Spleen (tissue), 13 donors: ENCODE measurements at places on chromosomes 1 and 21. TPM values are rescaled to one million over a fixed set of nuclear protein-coding genes. Genes with fewer than 3 reads are reported as not detected.

DNA sequence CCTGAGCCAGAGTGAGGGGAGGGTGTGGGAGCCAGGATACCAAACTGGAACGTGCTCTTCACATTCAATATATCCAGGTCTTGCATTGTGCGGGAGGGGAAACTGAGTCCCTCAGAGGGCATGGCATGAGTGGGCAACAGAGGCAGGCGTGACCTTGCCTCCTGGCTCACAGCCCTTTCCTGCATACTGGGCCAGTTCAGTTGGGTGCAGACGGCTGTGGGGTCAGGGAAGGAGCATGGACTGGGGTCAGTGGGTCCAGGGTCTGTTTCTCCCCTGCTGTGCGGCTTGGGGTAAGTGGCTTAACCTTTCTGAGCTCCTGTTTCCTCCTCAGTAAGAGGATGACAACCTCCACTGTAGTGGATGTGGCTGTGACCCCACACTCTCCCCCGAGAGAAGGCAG is 16.6 kb downstream of the SERINC2 start:
- peaks cover 1% of the 10 kb centered on the region for H3K27me3 ChIP-seq
- H3K4me1 ChIP-seq: no peaks in the 10 kb centered on the region
- no peaks in the 10 kb centered on the region for H3K36me3 ChIP-seq
- H3K27ac ChIP-seq: no peak overlapping the region
- H3K4me3 ChIP-seq: no peak overlapping the region

DNA sequence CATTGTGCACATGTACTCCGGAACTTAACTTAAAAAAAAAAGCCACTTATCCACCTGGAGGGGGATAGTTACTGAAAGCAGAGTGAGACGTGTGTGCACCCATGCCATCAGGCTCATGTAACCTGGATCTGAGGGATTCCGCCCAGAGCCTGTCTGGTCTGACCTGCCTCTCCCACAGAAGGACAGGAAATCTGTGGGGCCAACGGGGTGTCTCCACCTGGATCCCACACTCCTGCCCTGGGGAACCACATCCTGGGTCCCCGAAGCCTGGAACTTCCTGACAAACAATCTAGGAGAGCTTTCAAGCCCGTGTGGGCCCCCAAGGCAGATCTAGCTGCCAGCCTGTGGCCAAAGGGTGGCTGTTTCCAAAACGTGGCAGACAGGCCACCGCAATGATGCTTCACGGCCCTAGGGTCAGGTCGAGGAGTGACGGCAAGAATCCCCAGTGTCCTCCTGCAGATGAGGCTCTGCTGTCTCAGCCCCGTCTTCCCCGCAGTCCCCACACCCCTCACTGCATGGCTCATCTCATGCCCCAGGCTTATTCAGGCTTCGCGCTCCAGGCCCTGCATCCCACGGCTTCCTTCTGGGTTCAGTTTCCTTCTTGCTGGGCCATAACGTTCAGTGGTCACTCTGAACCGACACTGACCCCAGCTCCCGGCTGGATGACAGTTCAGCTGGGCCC is 21.0 kb upstream of the PCBP3 start:
- peaks cover 7% of the 10 kb centered on the region for H3K4me1 ChIP-seq
- peak; percentile 47 for DNase-seq
- no peak overlapping the region for H3K4me3 ChIP-seq

GRCh38 chr1:115624859-115625258 is 16.9 kb upstream of the VANGL1 start:
- no peaks in the 10 kb centered on the region for H3K27me3 ChIP-seq
- no peak overlapping the region for H3K27ac ChIP-seq
- DNase-seq: no peak

DNA sequence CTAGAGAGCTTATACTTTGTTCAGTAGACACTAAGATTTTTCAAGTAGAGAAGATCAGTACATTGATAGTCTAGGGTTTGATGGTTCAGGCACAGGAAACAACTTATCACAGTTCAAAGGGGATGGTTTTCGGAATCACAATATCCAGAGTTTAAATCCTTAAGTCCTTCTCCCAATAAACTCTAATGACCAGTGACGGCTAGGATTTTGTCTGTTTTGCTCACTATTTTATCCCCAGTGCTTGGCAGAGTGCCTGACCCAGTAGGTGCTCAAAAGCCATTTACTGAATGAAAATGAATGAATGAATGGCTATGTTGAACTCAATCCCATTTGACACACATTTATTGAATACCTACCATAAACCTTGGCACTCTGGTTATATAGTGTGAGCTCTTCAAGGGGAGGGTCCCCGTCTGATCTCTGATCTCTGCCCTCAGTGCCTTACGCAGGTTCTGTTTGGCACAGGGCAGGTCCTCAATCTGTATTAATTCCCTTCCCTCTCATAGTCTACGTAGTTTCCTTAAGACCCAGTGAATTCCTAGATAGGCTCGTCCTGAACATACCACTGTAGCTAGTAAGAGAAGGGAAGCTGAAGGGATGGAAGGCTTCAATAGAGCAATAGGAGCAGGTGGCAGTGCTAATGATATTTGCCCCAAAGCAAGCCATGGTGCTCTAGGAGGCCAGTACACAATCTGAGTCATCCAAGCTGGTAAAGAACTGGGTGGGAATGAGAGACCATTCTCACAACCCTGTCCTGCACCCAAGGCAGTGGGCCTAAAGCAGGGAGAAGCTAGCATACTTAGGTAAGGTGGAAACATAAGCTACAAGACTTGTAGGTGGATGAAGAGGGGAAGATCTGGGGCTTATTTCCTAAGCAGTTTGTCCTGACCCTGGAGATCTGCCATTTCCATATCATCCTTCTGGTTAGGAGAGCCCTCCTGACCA is 53.4 kb downstream of the DMAP1 start:
- no peaks in the 10 kb centered on the region for H3K36me3 ChIP-seq
- no peak overlapping the region for H3K4me3 ChIP-seq
- peaks cover 14% of the 10 kb centered on the region for H3K4me1 ChIP-seq
- DNase-seq: no peak
- no peaks in the 10 kb centered on the region for H3K27me3 ChIP-seq
- H3K27ac ChIP-seq: no peak overlapping the region

DNA sequence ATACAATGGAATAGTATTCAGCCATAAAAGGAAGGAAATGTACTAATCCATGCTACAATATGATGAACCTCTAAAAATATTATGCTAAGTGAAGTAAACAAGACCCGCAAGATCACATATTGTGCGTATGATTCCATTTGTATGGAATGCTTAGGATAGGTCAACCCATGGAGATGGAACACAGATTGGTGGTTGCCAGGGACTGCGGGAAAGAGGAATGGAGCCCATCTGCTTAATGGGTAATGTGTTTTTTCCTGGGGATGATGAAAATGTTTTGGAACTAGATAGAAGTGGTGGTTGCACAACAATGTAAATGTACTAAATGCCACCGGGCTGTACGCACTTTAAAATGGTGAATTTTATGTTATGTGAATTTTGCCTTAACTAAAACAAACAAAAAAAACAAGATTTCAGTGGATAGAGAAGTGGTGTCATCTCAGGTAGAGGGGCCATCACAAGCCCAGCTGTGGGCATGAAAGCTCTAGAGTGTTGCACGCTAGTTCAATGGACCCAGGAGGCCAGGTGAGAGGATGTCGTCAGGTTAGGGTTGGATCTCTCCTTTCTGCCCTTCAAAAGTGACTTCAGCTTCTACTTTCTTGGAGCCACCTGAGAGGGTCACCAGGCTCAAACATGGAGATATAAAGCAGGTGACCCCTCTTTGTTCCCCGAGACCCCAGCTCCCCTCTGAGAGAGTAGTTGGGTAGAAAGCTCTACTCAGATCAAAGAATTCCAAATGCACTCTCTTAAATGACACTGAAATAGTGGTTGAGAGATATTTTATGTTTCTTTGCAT is 2.5 kb downstream of the C1orf115 start:
- H3K4me1 ChIP-seq: peaks cover 5% of the 10 kb centered on the region
- no peak overlapping the region for H3K27ac ChIP-seq
- H3K4me3 ChIP-seq: no peak overlapping the region
- no peak for DNase-seq
- peaks cover 13% of the 10 kb centered on the region for H3K36me3 ChIP-seq

- no peaks in the 10 kb centered on the region for H3K27me3 ChIP-seq
- H3K4me1 ChIP-seq: no peaks in the 10 kb centered on the region
- H3K36me3 ChIP-seq: no peaks in the 10 kb centered on the region
- no peak for DNase-seq
- H3K27ac ChIP-seq: no peak overlapping the region
These were observed 2217.1 kb downstream of the NCAM2 start for GRCh38 chr21:23215261-23215660.

GRCh38 chr1:3822421-3822820 is 26.1 kb upstream of the LRRC47 start:
- H3K27me3 ChIP-seq: no peaks in the 10 kb centered on the region
- peaks cover 72% of the 10 kb centered on the region for H3K36me3 ChIP-seq
- H3K4me3 ChIP-seq: no peak overlapping the region
- H3K4me1 ChIP-seq: no peaks in the 10 kb centered on the region
- DNase-seq: no peak

GRCh38 chr1:243253211-243253925 is 1.7 kb downstream of the CEP170 start:
- peak overlapping the region; percentile 79 for H3K4me3 ChIP-seq
- no peaks in the 10 kb centered on the region for H3K36me3 ChIP-seq
- DNase-seq: no peak

DNA sequence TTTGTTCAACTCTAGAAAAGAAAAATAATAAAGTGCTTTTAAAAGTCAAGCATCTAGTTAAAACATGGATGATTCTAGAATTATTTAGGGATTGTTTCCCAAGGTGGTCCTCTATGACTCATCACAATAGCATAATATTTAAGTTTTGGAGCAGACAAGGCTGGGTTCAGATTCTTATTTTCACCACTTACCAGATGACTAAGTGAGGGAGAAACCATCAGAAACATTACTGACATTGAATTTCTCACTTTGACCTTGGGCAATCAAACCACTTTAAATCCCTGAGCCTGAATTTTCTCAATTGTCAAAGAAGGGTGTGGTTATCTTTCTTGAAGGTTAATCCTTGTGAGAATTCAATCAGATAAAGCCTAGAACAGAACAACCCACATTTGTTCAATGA is 102.5 kb upstream of the PTGFR start:
- H3K36me3 ChIP-seq: no peaks in the 10 kb centered on the region
- no peaks in the 10 kb centered on the region for H3K4me1 ChIP-seq
- H3K27ac ChIP-seq: no peak overlapping the region
- H3K4me3 ChIP-seq: no peak overlapping the region

DNA sequence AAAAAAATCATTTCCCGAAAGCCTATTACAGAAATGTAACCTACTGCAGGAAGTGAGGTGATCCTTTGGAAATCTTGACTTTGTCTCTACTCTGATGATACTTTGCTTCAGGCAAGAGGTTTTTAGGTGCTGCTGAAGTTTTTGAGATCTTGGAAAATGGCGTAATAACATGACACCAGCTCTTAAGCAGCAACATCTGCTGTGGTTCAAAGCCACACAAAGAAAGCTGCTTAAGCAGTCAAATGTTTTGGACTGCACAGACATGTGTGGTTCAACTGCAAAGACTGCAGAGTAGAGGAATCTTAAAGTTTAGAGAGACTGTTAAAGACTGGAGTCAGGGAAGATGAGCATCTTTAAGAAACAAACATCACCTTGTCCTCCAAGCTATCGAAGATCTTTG is 139.0 kb downstream of the RASAL2 start:
- H3K36me3 ChIP-seq: no peaks in the 10 kb centered on the region
- no peak overlapping the region for H3K27ac ChIP-seq
- no peak overlapping the region for H3K4me3 ChIP-seq
- no peaks in the 10 kb centered on the region for H3K4me1 ChIP-seq

PROX1 gene
- total RNA-seq: 51.1 TPM

- H3K36me3 ChIP-seq: no peaks in the 10 kb centered on the region
- H3K4me3 ChIP-seq: no peak overlapping the region
- no peak for DNase-seq
- H3K27me3 ChIP-seq: no peaks in the 10 kb centered on the region
- H3K27ac ChIP-seq: no peak overlapping the region
- H3K4me1 ChIP-seq: no peaks in the 10 kb centered on the region
These were observed 609.0 kb upstream of the PRMT6 start for GRCh38 chr1:106447466-106447865.

REG4 gene
- total RNA-seq: not detected

DNA sequence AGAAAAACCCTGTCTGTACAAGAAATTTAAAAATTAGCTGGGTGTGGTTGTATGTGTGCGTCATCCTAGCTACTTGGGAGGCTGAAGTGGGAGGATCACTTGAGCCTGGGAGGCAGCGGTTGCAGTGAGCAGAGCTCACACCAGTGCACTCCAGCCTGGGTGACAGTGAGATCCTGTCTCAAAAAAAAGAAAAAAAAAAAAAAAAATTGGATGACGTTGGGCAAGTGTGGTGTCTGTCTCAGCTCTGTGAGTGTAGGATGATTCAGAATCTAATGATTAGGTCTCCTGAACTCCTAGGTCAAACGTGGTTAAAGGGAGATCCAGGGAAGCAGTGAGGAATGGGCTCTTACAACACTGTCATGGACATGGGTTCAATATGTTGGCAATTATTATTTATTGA is 435.9 kb downstream of the KIF26B start:
- DNase-seq: no peak
- H3K27ac ChIP-seq: no peak overlapping the region
- H3K4me1 ChIP-seq: no peaks in the 10 kb centered on the region
- H3K4me3 ChIP-seq: no peak overlapping the region
- no peaks in the 10 kb centered on the region for H3K27me3 ChIP-seq
- no peaks in the 10 kb centered on the region for H3K36me3 ChIP-seq

- H3K36me3 ChIP-seq: no peaks in the 10 kb centered on the region
- H3K27ac ChIP-seq: no peak overlapping the region
- H3K4me1 ChIP-seq: peaks cover 92% of the 10 kb centered on the region
- no peak overlapping the region for H3K4me3 ChIP-seq
These were observed 6.2 kb downstream of the SNX27 start for GRCh38 chr1:151618003-151618402.

GRCh38 chr1:15308621-15309027 is 61.6 kb downstream of the FHAD1 start:
- no peaks in the 10 kb centered on the region for H3K36me3 ChIP-seq
- DNase-seq: no peak
- H3K4me1 ChIP-seq: no peaks in the 10 kb centered on the region
- H3K27me3 ChIP-seq: no peaks in the 10 kb centered on the region

BSND gene
- 0.20 TPM for total RNA-seq

- no peak overlapping the region for H3K27ac ChIP-seq
- no peaks in the 10 kb centered on the region for H3K27me3 ChIP-seq
- DNase-seq: no peak
- H3K36me3 ChIP-seq: no peaks in the 10 kb centered on the region
- no peak overlapping the region for H3K4me3 ChIP-seq
- H3K4me1 ChIP-seq: no peaks in the 10 kb centered on the region
These were observed 20.9 kb downstream of the COA7 start for GRCh38 chr1:52677076-52677806.

DNA sequence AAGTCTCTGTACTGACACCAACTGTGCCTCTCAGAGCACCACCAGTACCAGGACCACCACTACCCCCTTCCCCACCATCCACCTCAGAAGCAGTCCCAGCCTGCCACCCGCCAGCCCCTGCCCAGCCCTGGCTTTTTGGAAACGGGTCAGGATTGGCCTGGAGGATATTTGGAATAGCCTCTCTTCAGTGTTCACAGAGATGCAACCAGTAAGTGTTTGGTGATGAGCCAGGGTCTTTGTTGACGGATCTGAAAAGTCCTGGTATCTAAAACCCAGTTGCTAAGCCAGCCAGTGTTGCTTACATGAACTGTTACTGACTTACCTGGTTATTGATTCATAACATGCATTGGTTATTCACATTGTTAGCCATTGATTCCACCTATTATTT is 1.1 kb downstream of the C1orf56 start:
- peak overlapping the region; percentile 89 for H3K27ac ChIP-seq
- peaks cover 40% of the 10 kb centered on the region for H3K36me3 ChIP-seq
- no peaks in the 10 kb centered on the region for H3K27me3 ChIP-seq
- peaks cover 47% of the 10 kb centered on the region for H3K4me1 ChIP-seq
- no peak for DNase-seq
